ENCODE measurements at places on chromosomes 6 and 20.

DNA sequence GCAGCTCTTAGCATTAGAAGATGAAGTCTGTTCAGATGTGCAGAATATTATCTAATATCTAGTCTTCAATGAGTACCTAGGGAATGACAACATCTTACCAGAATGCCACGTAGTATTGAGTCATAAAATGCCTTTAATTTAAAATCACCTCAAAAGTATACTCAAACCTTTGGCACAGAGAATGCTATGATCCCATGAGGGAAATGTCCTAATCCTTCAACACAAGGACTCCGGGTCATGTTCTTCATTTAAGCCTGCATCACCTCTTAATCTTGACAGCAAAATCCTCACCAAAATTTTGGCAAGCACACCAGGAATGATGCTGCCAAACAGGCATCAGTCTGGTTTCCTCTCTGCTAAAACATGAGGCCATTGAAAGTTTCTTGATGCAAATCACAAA, 23.6 kb upstream of the MARCKS start:
- no peak for DNase-seq

- DNase-seq: no peak
Observed at GRCh38 chr6:13131935-13132661, 196.2 kb downstream of the TBC1D7 start.

GRCh38 chr6:159758031-159759001, 3.5 kb upstream of the ACAT2 start:
- no peak for DNase-seq

DNA sequence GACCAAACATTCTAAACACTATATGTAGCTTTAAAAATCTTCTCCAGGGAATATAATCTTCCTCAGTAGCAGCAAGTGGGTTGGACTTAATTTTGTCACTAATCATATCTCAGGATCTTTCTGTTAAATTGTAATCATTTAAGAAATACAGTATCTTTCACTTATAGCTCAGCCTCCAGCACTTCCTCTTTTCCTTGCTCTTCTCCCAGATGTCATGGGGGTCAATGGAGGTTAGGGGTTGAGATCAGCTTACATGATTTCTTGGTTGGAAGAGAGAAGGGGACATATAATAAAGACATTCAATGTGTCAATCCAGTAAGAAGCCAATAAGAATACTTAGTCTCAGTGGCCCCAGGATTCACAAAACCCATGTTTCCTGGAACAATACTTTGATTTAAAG, 15.7 kb upstream of the REPS1 start:
- DNase-seq: no peak

- DNase-seq: no peak
Observed at GRCh38 chr6:130473886-130474285, 108.1 kb downstream of the TMEM200A start.

DNA sequence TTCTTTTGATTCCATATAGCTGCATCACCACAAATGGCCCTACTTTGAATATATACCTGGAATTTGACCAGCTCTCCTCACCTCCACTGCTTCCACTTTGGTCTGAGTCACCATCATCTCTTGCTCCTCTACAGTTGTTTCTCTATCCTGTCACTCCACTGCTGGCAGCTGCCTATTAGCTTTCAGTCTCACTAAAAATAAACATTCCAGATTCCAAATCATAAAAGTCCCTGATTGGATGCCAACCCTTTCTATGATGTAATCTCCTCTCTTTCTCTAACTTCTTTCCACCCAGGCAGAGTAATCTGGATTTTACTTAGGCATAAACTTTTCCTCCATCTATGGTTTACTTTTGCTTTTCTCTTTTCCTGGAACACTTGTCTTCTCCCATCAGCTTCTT, 49.1 kb downstream of the RFPL4B start:
- DNase-seq: no peak

DNA sequence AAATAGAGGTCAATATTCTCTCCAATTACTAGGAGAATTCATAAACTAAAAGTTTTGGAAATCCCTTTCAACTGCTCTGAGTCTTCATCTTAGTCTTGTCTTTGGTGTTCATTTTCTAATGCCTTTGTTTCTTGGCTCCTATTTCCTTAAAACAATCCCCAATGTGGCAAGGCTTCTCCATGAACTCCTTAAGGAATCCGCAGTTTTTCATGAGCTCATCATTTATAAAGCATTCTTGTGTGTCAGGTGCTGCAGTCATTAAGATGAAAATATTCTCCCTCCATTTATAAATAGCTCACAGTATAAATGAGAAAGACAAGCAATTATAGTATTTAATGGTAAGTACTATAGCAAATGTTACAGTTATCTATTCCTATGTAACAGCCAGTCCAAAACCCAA, 4.6 kb downstream of the SPTLC3 start:
- no peak for DNase-seq

- no peak for DNase-seq
Observed at GRCh38 chr6:169185692-169186485, 67.8 kb downstream of the THBS2 start.

Data from GM18507 (cell line).